ENCODE measurements at places on chromosomes 3 and 15.

GRCh38 chr3:99638167-99638948 lies at the start of gene COL8A1:
Gene COL8A1, plus strand, starts transcription at chr3:99638594. Its CDS starts 152,089 bp downstream, at chr3:99790683.
- peak; percentile 38 for DNase-seq

DNA sequence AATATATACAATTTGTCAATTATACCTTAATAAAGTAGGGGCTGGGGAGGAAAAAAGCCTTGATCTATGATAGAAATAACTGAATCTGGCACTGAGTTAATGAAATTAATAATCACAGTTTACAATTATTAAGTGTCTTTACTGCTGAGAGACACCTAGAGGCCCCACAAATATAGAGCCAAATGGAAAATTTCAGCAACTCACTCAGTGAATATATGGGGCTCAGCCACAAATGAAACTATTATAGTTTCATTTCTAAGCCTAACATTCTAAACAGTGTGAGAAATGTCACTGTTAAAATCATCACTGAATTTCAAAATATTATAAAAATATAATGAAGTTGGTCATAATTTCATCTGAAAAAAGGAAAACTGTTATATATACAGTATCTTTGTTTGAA lies 40.3 kb downstream of the GNB4 start:
- DNase-seq: no peak

DNA sequence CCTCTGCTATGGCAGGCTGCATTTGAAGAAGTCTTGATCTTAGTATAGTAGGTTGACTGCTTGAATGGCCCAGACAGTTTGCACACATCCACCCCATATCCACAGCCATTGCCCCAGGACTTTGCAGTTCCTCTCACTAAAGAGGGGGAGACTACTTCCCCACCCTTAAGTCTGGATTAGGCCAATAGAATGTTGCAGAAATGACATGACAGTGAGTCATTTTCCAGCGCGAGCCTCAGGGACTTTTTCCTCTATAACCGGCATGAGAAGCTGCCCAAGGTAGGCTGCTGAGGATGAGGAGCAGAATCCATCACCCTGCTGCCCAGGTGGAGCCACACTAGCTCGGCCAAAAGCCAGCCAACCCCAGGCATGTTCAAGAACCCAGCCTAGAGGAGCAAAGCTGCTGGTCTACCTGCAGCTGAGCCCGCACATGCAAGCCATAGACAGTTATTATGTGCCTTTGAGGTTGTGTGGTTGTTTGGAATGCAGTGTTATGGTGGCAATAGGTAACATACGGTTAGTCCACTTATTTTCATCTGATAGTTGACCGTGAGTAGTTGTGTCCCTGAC lies 113.9 kb downstream of the TLE3 start:
- DNase-seq: no peak

- no peak for DNase-seq
These were observed 80.6 kb upstream of the CTNNB1 start for GRCh38 chr3:41118461-41119390.

DNA sequence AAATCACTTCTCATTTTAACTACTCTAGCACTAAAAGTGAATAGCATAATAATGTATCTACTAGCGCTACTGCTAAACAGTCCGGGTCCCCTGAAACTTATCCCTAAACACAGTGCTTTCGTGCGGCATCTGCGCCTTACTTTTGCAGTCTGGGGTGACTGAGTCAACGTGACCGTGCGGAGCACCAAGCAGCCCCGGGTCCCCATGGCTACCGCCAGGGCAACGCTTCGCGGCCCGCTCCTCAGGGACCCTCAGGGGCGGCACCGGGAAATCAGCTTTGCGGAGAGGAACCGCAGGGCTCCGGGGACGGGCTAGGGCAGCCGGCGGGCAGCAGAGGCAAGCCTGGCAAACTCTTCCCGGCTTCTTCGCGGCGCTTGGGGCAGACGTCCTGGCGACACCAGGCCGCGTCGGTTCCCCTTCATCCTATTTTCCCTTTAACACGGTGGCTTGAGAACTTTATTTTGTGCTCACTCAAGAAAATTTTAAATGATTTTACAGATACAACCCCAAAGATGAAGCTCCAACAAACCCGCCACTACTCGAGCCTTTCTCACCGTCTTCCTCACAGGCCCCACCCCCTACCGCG lies 757 bp upstream of the DIPK2A start:
- no peak for DNase-seq

DNA sequence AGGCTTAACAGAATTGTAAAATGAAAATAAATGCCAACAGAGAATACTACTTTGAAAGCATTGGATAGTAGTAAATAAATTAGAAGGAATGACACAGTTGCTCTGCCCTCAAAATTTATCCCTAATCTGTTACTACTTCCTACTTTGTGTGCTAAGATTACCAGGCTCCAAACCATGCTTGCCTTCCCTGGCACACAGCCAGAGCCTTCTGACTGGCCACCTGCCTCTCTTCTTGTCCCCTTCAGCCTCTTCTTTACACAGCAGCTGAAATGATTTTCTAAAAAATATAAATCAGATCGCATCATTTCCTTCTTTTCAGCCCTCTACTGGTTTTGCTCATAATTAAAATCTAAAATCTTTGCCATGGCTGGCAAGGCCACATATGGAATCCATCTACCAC lies 334.1 kb downstream of the FHIT start:
- DNase-seq: peak; percentile 81

DNA sequence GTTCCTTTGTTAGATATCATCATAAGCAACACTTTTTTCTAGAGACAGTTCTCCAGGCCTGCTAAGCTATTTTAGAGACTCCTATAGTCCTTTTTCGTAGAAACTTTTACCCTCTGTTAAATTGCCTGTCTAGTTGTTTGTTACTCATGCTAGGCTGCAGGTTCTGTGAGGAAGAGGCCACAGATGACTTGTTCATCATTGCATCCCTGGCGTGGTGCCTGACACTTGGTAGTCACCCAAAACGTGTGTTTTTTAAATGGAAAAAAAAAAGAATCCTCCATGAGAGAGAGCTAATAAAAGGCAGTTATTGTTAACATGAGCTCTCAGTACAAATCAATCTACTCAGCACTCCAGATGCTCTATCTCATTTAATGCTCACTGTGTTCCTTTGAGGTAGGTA lies 35.1 kb downstream of the CCDC54 start:
- no peak for DNase-seq

DNA sequence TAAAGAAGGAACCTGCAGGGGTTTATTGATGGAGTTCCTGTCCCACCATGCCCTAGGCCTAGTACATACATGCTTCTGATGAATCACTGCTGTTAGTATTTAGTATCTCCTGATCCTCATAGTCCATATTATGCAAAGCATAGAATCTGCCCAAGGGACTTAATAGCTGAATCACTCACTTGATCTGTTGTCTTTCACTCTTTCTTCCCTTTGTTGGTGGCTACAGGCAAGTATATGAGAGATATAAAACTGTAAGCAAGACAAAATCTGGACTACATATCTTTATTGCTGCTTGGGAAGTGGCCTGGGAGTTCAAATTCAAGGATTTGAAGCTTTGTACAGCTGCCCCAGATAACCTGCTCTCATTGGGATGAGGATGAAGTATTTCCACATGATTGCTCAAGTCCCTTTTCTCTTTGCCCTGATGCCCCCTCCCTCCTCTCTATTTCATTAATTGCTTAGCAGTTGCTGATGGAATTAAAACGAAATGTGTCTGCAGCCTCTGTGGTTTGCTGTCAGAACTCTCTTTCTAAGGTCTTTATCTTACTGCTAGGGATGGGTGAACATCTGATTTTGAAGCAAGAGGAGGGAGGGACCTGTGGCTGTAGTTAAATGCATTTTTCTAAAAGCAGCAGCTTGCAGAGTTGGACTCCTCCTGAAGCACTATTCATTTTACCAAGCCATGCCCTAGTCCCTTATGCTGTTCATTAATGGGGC lies 114.1 kb downstream of the ZNF609 start:
- DNase-seq: no peak

- DNase-seq: no peak
These were observed 32.3 kb downstream of the ATP13A5 start for GRCh38 chr3:193346259-193346658.

DNA sequence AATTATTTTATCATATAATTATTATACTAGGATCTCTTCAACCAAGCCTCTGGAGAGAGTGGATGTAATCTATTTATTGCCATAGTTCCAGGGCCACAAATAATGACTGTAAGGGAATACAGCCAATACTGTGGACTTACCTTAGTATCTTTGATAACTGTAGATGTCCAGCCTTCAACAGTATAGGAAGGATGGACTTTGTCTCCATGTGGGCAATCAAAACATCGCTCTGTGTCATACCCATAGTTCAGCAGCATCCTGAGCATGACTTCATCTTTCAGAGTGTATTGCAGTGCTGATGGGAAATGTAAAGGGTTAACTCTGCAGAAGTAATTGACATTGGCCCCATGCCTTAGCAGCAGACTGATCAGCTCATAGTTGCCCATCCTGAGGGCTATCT lies 14.2 kb downstream of the ASB14 start:
- no peak for DNase-seq

DNA sequence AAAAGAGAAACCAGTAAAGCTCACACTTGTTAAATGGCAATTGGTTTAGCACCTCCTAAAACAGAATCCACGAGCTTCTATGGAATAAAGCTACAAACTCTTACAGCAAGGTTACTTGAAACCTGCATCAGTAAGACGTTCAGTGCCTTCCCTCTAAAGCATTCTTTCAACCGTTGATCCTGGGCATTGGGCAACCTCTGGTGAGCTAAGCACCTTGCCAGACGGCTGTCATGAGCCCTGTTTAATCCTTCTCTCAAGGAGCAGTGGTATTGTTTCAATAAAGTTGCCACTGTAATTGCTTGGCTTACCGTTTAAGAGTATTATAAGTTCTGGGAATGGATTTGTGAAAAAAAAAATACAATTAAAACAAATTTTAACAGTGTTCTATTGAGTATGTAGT lies 75.0 kb downstream of the COL8A1 start:
- no peak for DNase-seq

GRCh38 chr3:42710323-42711021 lies 7.9 kb upstream of the HHATL start:
- no peak for DNase-seq

DNA sequence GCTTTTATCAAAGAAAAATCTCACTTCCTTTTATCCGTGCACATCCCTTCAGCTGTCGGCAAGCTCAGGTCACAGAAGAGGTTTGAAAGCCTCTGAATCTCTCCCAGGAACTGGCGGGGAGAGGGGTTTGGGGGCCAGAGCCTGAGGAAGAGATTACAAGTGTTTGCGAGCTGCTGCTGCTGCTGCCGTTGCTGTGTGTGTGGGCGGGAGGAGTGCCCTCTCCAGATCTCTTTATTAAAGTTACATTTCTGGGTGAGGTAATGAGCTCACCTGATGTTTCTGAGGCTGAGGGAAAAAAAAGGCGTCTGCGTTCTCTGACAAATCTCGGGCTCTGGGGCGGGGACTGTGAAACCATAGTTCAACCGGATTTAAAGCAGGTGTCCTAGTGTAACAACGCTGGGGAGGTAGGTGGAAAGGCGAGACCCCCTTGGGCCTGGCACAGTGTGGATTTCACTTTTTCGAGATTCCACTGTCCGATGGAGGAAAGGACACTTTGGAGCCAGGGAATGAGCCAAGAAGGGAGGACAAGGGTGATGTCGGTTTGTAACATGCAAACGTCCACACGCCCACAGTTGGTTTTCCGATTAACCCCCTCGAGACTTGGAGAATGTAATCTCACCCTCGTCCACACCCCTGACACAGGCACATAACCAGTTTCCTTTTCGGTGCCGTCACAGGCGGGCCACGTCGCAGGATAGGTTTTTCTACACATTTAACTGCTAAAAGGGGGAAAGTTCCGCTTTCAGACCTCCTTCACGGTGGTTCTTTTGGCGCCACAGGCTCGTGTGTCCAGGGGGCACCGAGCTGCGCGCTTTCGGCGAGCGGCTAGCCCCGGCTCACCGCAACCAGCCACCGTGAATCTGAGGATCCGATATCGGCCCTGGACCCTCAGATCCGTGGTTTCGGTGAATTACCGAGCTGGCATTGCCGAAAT lies 2.1 kb downstream of the ALCAM start:
- DNase-seq: peak; percentile 61

DNA sequence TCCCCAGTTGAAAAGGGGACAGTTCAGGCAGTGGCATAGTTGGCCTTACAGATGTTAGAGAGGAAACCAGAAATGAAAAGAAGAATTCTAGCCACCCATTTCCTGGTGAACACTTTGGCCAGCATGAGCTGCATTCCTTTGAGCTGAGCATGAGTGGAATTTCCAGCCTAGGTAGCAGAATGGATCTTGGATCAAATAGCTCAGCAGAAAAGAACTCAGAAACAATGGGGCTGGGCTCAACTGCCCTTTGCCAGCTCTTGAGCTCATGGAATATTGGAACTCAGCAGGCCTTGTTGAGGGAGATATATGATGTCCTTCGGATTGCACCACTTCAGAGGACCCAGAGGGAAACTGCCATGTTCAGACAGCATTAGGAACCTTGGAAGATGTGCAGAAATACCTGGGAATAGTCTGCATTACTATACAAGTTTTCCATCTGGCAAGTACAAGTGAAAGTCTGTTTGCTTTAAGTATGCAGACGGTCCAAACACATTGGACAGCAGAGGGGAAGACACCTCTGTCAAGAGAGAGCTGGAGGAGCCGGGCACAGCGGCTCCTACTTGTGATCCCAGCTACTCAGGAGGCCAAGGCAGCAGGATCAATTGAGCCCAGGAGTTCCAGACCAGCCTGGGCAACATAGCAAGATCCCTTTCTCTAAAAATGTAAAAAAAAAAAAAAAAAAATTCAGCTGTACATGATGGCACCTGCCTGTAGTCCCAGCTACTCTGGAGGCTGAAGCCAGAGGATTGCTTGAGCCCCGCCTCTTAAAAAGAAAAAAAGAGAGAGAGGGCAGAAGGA lies 3.1 kb upstream of the CDV3 start:
- peak; percentile 40 for DNase-seq

DNA sequence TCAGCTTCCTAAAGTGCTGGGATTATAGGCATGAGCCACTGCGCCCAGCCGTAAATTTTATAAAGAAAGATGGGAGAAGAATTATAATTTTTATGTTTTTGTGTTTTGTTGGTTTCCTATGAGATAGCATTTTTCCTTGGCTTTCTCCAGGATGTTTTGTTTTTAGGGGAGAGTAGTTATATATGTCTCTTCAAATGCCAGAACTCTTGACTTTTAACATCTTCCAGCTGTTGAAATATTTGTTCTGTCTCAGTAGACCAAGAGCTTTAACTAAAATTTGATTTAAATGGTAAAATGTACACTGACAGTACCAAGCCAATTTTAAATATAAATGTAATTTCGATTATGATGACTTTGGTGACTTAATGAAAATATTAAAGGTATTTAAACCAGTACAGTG lies 96.8 kb downstream of the DHX36 start:
- DNase-seq: peak; percentile 46

- peak; percentile 92 for DNase-seq
These were observed at the start of gene ZNF621 for GRCh38 chr3:40524568-40525285. Gene ZNF621, plus strand, starts transcription at chr3:40524960. Its CDS starts 881 bp downstream, at chr3:40525841.
